ENCODE measurements at places on chromosomes 5 and 9.

DNA sequence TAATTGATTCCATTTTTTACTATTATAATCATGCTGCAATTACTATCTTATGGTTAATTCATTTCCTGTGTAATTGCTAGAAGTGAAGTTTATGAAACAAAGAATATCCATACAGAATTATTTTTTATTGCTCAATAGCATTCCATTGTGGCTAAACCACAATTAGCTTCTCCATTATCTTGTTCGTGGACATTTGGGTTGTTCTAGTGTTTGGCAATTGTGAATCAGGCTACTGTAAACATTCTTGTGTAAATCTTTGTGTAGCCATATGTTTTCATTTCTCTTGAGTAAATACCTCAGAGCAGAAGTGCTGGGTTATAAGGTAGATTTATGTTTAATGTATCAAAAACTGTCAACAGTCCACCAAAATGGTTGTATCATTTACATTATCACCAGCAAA is 341.1 kb downstream of the MAT2B start:
- DNase-seq: no peak

- no peak for DNase-seq
Observed at GRCh38 chr5:176489077-176489476, 40.9 kb downstream of the FAF2 start.

GRCh38 chr9:23611869-23612268 is 214.2 kb downstream of the ELAVL2 start:
- no peak for DNase-seq

DNA sequence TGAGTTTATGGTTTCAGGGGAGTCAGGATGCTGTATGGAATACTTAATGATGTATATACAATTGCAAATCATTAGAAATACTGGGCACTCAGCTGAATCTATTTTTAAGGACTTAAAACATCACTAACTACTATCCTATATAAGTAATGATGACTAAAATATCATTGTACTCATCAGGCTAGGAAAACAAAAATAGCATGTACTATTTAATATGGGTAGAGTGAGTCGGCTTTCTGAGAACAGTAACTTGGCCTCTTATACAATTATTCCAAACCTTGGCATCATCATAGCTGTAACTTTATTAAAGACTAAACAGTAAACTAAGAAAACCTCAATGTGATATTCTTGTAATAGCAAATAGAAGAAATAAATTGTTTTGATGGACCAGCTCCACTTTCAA is 94.5 kb downstream of the PJA2 start:
- DNase-seq: no peak

GRCh38 chr5:94928891-94929290 is 310.4 kb downstream of the SLF1 start:
- no peak for DNase-seq
